ENCODE measurements at places on chromosomes 6 and 20. TPM values are rescaled to one million over a fixed set of nuclear protein-coding genes. Genes with fewer than 3 reads are reported as not detected.

HLA-DQB1 gene
- not detected for total RNA-seq

LPA gene
- not detected for total RNA-seq

SLC17A3 gene
- not detected for total RNA-seq

LRRC73 gene
- not detected for total RNA-seq

OR2H2 gene
- not detected for total RNA-seq

GHRH gene
- not detected for total RNA-seq

TRIM40 gene
- total RNA-seq = not detected

L3MBTL1 gene
- total RNA-seq = 8.2 TPM

DNMT3B gene
- 17.0 TPM for total RNA-seq

RAB44 gene
- total RNA-seq = not detected

ABCC10 gene
- 18.7 TPM for total RNA-seq

TP53INP2 gene
- total RNA-seq = 30.3 TPM

DNA sequence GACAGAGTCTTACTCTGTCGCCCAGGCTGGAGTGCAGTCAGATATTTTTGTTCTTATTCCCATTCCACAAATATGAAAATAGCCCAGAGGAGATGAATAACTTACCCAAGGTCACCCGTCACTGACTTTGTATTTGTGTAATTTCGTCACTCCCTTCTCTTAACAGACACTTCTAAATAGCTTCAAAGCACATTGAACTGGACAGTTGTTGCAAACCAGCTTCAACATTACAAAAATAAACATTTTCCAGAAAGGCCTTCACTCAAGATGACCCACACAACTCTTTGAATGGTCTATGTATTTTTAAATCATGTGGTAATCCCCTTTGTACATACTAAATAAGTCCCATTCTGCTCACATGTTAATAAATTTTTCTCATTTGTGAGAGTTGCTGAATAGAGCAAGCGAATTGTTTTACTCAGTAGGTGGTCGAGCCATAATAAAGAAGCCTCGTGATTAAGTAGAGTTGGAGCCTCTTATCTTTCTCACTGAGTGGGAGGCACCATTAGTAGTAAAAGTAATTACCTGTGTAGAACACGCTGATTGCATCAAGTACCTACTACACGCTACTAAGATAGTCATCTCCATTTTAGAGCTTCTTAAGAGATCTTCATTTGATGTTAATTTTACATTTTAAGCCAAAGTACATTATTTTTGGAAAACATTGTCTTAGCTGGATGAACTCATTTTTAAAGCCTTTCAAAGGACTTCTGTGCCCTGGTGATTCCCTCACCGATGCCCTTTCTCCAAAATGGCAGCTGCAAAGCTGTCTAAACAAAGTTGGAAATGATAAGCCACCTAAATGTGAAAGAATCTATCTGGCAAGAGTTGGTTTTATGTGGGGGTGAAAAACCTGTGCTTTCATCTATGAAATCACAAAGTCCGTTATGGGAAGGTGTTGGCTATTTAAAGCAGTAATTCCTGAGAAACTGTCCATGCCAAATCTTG, 110.0 kb downstream of the TSHZ2 start:
- DNase-seq = no peak

DNA sequence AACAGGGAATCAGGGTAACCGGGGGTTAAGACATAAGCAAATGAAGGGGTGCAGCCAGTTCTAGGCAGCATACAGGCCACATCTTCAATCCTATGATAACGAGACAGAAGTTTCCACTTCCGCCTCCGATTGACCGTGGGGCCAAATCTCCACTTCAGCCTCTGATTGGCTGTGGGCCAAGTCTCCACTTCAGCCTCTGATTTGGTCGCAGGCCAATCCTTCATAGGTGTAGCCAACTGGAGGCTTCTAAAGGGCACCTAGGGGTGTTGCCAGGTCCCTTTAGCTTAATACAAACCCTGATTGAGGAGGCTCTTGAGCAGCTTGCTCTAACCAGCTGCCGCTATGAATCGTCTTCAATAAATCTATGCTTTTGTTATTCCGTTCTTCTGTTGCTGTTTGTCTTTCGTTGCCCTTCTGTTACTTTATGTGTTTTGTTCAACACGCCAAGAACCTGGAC, 2.1 kb upstream of the ERGIC3 start:
- DNase-seq = peak; percentile 91

DNA sequence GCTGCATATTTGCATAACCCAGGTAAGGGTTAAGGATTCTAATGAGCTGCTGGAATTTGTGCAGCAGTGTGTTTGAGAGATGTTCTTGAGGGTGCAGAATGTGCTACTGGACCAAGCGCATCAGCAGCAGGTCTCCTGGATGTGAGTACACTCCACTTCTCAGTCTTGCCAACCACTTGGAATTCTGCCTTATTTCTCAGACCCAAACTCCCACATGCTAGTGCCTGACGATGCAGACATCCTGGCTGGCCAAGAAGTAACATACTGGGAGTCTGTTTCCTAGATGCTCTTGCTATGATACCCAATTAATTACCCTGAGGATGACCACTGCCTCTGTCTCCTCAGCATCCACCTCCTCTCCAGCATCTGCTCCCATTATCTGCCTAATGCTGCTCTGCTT, 186.6 kb downstream of the MOXD1 start:
- no peak for DNase-seq

- no peak for DNase-seq
These were observed 55.7 kb upstream of the PRND start for GRCh38 chr20:4666001-4666479.

- DNase-seq = no peak
These were observed 99.2 kb downstream of the NOL4L start for GRCh38 chr20:32485770-32486478.

DNA sequence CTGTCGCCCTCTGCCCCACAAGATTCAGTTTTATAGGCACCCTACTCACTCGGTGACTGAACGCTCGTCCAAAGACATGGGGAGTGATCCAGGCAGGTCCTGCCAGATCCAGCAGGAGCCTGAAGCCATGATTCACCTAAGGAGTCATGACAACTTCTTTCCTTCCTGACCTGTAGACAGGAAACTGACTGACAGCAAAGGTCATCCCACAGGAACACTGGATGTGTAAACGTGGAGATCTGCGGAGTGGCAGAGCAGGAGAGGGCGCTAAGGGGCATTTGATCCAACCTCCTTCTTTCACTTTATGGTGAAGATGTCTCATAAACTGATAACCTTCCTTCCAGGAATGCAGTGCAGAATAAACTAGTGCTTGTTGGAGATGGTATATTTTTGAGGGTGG, 192.2 kb downstream of the GJA10 start:
- no peak for DNase-seq

DNA sequence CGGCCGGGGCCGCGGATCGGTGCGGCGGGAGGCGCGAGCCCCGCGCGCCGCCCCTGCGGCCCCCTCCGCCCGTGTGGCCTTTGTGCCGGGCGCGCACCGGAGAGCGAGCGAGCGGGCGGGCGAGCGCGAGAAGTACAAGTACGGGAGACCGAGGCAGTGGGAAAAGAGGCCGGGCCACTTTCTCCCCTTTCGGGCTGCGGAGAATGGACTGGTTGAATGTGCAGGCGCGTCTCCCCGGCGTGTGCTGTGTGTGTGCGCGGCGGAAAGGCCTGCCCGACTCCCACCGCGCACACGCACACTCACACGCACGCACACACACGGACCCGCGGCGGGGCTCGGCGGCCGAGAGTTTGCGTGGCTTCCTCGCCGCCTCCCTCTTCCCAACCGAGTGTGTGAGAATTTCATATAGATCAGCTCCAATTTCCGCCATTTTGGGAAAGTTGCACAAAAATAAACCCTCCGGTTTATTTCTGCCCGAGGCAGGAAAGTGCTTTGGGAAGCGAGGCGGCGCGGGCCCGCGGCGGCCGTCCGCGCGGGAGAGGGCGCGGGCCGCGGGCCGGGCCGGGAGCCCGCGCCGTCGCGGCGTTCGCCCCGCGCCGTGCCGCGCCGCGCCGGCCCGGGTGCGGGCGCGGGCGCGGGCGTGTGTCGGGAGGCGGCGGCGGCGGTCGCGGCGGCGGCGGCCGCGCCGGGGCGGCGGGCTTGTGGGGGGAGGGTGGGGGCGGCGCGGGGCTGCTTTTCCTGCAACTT, 1.1 kb downstream of the L3MBTL3 start:
- DNase-seq = peak; percentile 49

DNA sequence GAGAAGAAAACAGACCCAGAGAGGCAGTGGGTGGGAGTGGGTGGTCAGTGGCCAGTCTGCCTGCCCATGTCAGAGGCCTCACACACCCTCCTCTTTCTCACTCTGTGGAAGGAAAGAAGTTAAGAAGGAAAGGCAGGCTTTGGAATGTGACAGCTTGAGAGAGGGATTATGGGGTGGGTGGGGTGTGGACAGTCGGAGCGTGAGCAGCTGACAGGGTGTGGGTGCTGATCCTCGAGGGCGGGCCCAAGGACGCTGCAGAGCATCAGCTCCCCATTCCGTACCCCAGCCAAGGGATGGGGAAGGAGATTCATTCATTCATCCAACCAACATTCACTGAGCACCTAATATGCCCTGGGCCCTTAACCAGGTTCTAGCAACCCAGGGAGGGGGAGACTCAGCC, 4.8 kb downstream of the TGM6 start:
- DNase-seq = no peak

DNA sequence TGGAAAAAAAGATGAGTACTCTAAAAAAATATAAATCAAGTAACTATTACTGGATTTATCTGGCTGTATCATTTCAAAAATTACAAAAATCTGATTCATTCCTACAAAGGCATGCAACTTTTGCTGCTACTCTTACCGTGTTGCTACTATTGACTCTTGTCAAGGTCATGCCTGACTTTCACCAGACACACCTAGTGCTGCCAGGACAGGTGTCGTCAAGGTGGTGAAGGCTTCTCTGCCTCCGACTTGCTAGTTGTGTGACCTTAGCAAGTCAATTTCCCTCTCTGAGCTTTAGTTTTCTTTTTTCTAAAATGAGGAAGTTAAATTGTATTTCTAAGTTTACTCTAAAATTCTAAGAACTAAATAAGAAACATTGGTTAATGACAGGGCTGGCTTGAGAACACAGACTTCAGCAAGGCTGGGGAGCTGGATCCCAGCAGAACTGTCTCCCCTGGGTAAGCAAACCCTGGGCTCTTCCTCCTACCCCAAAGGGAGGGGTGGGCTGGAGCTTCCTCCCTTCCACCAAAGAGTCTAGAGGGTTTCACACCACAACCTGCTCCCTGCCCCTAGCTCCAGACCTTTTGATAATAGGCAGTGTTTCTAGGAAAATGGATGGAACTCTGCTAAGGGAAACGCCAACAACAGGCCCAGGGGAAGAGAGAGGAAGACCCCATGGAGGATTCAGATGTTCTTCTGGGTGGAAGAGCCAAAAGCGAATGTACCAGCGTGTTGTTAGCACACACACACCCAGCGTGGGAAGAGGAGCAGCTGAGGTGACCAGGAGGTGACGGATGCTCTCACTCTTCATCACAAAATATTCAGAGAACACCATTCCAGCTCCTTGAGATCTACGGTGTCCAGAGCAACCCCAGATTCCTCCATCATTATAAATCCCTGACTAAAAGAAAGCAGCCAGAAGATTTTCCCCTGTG, 47.9 kb upstream of the CITED2 start:
- peak; percentile 62 for DNase-seq

GRCh38 chr6:24117021-24117420, 9.0 kb upstream of the NRSN1 start:
- no peak for DNase-seq

- DNase-seq = no peak
These were observed 363.5 kb downstream of the SAMD5 start for GRCh38 chr6:147872002-147872401.

DNA sequence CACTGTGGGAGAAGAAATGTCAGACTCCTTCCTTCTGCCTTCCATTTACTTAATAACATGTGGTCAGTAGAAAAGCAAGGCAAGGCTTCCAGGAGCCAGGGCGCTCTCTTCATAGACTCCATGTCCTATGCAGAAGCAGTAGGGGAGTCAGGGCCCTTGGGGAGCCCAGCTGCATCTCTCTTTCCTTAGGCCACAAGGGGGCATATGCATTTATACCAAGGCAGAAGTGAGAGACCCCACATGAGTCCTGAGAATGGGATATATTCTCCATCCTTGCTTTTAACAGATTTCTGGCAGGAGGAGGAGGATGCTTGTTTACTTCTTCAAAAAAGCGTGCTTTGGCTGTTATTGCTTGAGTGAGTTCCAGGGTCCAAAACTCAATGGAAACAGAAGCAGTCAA, 198.5 kb downstream of the HIVEP2 start:
- peak; percentile 44 for DNase-seq

- DNase-seq = peak; percentile 51
These were observed 3.0 kb upstream of the TGM2 start for GRCh38 chr20:38167851-38168760.

DNA sequence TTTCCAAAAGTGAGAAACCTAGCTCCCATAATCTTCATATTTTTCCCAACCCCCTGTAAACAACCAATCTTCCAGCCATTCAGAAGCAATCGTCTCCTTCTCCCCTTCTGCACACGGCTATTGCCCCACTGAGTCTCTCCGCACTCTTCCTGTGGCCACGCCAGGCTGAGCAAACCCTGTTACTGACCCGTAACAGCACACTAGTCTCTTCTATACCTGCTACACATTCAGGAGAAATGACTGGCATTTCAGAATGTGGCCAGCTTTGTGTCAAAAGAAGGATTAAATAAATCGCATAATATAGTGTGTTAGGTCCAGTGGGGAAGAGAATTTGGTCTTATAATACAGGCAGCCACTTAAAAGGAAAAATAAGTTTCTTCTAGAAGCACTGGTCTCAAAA, 41.4 kb downstream of the ECT2L start:
- DNase-seq = no peak

- DNase-seq = no peak
These were observed 121.9 kb upstream of the ASCC3 start for GRCh38 chr6:101003075-101003474.

- DNase-seq = no peak
These were observed 39.1 kb upstream of the MROH8 start for GRCh38 chr20:37218441-37218840.

DNA sequence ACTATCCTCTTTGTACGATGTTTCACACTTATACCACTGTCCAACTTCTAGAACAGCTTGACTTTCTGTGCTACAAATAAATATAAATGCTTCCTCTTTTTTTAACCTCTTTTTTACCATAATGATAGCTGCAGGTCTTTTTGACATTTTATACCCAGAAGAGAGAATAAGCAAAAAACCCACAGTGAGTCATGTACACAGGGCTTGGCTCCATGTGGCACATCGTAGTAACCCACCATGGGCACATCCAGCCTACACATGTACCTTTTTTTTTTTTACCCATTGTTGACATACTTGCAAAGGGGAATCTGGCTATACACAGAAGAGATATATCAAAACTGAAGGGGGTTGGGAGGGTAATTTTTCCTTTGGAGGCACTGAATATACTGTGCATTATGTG, 59.5 kb upstream of the RSPO3 start:
- no peak for DNase-seq

DNA sequence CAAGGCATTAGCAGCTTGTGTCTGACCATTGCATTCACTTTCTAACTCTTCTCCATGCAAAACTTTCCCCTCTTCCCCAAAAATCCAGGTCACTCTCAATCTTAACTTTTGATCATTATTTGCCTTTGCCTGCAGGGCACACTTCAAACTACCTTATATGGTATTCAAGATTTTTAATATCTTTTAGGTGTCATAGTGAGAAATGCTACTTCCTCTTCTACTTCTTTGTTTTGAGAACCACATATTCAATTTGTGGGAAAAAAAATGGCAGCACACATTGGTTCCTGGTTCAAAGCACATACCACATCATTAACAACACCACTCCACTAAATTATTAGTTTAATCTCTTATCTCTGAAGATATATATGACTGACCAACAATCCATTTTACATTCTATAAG, 1267.0 kb upstream of the CITED2 start:
- no peak for DNase-seq

- no peak for DNase-seq
These were observed 2.5 kb downstream of the BTN3A1 start for GRCh38 chr6:26404546-26404945.

- DNase-seq = peak; percentile 23
These were observed 209.6 kb downstream of the ERMARD start for GRCh38 chr6:169960886-169961611.

GRCh38 chr6:119171864-119172588, 93.6 kb upstream of the FAM184A start:
- no peak for DNase-seq
